ENCODE measurements at places on chromosomes 5 and 9. TPM values are rescaled to one million over a fixed set of nuclear protein-coding genes. Genes with fewer than 3 reads are reported as not detected.

DBH gene
- 0.66 TPM for polyA plus RNA-seq

ACTBL2 gene
- 0.01 TPM for polyA plus RNA-seq

PRXL2C gene
- 5.9 TPM for polyA plus RNA-seq

NR6A1 gene
- 5.0 TPM for polyA plus RNA-seq

CTSV gene
- polyA plus RNA-seq: 19.9 TPM

ARHGEF37 gene
- polyA plus RNA-seq: 4.5 TPM

SLC6A3 gene
- 0.13 TPM for polyA plus RNA-seq

CDKN2A gene
- 0.15 TPM for polyA plus RNA-seq

MYO10 gene
- polyA plus RNA-seq: 30.7 TPM

LMX1B gene
- 0.96 TPM for polyA plus RNA-seq

PHYHD1 gene
- 19.0 TPM for polyA plus RNA-seq

TYRP1 gene
- polyA plus RNA-seq: 0.37 TPM

SAXO1 gene
- polyA plus RNA-seq: 0.06 TPM

PCDHAC1 gene
- 1.2 TPM for polyA plus RNA-seq
